Activated CD8-positive, alpha-beta T cell treated with anti-CD3 and anti-CD28 coated beads, Interleukin-2, amount 10 ng/mL, durations not matched to agents 7 days and 5 days (primary cell): ENCODE measurements at places on chromosomes 1 and 21.
A peak's percentile ranks its signal among the peaks of the same experiment; 100 is the strongest.

DNA sequence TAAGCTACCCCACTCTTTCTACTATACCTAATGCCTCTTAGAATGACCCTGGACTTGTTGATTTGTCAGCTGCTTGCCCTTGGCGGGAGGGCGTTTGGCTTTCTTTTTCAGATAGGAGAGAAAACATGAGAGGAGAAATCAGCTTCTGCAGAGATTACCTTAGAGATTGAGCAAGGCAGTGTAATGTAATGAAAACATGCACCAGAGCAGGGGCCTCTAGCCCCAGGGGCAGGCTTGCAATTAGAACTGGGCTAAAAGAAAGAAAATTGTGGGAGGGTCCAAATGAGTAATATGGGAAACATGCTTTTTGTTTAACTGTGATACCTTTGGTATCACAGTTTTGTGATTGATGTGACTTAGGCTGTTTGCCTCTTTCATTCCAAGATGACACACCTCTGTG is 89.7 kb downstream of the PBX1 start:
- DNase-seq = no peak

DNA sequence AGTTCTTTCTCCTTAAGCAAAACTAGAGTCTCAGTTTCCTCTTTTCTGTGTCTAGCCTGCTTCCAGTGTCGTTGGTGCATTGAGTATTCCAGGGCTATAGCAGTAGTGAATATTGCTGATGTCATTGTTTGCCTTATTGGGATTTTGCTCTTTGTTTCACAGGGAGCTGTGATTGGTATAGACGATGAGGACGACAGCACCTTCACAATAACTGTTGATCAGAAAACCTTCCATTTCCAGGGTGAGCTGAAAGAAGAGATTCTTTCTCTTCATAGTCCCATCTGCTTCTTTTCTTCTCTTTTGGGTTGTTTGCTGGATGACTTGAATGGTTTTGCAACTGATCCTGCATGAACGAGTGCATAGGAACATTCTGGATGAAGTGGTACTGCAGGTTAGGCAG is 52.4 kb downstream of the OSBPL9 start:
- no peak for DNase-seq

- peak; percentile 40 for DNase-seq
Observed at GRCh38 chr1:225996946-225997545, 2.1 kb downstream of the SDE2 start.

DNA sequence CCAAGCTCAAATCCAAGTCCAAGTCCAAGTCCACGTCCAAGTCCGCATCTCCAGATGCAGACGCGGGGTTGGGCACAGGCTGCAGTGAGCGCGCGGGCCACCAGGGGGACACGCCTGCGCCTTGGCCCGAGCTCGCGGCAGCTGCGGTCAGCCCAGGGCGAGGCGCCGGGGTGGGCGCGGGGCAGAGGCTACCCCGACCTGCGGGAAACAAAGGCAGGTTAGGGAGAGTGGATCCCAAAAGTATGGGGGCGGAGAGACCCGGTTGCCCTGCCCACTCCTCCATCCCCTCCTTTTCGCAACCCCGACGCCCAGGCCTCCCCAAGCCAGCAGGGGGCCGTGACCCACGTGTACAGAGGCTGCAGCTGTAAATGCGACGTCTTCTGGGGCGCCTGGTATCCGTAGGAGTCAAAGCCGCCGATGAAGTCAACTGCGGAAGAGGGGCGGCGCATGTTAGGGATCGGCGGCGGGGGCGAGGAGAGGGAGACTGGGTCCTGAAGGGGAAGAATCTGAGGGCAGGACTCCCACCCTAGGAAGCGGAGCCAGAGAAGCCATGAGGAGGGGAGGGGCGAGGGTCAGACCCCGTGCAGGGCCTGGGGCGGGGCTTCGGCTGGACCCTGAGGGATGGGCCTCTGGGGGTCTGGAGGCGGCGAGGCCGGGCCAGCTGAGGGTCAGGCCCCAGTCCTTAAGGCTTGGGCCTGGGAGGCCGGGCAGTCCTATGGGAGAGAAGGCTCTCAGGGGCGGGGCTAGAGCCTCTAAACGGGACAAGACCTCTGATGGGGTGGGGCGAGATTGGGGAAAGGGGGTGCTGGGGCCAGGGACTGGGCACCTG is 58.0 kb downstream of the NKAIN1 start:
- peak; percentile 61 for DNase-seq

GRCh38 chr1:229798558-229798957 is 172.5 kb downstream of the URB2 start:
- no peak for DNase-seq

DNA sequence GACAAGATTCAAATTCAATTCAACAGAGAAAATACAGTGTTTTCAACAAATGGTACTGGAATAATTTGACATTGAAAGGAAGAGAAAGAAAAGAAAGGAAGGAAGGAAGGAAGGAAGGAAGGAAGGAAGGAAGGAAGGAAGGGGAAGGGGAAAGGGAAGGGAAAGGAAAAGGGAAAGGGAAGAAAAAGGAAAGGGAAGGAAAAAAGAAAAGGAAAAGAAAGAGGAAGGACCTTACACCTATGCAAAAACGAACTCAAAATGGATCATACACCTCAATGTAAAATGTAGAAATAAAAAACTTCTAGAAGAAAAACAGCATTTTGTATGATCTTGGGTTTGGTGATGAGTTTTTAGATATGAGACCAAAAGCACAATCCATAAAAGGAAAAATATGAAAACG is 19.9 kb upstream of the NMNAT2 start:
- DNase-seq = no peak

- no peak for DNase-seq
Observed at GRCh38 chr1:208851366-208851765, 607.2 kb upstream of the PLXNA2 start.

DNA sequence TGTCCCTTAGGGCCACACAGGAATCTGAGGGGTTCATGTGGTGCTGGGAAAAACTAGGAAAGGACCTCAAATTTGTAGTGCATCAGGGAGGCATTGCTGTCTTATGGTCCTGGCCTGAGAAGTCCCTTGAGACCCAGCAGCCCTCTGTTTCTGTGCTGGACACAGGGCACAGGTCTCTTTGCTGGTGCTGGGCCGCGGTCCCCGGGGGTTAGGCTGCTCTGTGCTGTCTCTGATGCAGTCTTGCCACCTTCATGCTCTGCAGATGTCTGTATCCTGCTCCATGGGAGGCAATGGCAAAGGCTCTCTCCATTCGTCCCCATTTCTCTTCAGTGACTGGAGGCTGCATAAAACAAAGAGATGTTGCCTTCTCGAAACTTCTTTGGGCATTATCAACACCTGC is 13.0 kb downstream of the EDARADD start:
- DNase-seq = no peak

GRCh38 chr1:230215529-230215928 is 148.5 kb downstream of the GALNT2 start:
- no peak for DNase-seq

DNA sequence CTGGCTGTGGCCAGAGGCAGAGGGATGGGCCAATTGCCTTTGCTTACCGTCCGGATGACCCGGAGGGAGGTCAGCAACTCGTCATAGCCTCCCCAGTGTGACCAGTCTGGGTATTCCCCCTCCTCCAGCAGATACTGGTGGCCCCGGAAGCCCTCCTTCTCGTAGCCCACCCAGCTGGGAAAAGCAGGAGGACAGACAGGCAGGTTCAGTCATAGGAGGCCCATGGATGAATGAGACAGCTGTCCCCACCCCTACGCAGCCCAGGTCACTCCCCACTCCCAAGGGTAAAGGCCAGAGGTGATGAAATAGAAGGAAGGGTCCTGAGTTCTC is 16.8 kb downstream of the CRYBG2 start:
- no peak for DNase-seq

DNA sequence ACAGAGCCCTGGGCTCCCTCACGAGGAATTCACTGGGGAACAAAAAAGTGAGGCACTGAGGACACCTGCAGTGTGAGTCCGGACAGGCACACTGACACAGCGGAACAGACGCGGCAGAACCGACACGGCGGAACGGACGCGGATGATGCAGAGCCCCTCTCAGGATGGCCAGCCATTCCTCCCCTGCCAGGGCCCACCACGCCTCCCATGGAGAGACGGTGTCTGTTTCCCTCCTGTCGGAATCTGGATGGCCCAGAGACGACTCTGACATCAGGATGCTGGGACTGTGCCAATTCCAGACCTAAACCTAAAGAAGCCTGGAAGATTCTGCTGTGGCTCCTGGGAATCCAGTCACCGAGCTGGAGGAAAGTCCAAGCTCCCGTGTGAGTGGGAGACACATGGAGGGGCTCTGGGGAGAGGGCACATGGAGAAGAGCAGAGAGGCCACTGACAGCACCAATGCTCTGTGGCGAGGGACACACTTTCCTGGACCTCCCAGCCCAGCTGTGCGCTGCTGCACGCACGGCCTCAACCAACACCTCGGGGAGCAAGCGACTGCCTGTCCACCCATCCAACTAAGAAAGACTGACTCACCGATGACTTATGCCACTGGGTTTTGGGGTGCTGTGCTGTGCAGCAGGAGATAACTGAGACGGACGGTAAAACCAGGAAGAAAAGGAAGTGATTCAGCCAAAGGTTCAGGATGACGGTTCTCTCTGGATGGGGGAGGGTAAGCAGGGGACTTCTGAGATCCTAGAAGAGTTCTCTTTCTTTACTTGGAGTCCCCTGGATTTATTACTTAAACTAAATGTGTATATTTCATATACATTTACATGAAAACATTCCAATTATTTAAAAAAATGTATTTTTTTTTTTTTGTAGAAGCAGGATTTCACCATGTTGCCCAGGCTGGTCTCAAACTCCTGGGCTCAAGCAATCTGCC is 23.3 kb downstream of the ZBTB17 start:
- DNase-seq = no peak

DNA sequence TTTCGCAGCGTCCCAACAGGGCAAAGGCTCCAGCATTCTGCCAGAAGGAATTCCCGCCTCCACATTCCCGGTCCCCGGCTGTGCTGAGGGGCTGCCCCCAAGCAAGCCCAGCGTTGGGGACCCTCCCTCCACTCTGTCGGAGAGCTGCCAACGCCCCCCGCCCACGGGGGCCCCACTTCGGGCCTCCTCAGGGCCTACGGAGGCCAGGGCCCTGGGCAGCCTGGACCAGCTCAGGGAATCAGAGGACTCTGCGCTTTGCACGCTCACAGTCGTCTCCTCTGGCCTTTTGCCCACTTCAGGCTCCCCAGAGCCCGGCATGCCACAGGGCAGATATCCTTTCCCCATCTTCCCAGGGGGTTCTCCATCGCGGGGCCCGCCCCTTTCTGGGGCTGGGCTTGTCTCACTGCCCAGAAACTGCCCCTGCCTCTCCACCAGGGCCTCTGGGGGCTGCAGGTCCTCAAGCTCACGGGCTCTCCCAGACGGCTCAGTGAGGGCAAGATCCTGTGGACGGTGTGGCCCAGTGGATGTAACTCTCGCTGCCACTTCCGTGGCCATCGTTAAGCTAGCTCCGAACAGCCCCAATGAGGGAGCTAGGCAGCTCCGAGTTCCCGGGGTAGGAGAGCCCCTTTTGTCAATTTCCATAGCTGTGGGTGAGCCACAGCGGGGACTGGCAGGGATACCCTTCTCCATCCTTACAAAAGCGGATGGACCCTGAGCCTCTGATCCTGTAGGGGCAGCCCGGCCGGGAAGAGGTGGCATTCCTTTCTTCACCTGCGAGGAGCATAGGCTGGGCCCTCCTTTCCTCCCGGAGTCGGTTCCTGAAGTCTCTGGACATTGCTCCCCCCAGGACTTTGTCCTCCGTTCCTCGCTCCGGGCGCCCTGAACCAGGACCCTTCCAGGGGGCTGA is 2.8 kb downstream of the ITPKB start:
- DNase-seq = no peak

- no peak for DNase-seq
Observed at GRCh38 chr1:44411861-44412260, 6.8 kb downstream of the RNF220 start.

GRCh38 chr1:207745839-207746767 is 5.8 kb upstream of the CD46 start:
- DNase-seq = no peak

- no peak for DNase-seq
Observed at GRCh38 chr1:35554266-35555211, 2.7 kb downstream of the KIAA0319L start.

- DNase-seq = no peak
Observed at GRCh38 chr1:34829250-34829649, 30.3 kb downstream of the SMIM12 start.

DNA sequence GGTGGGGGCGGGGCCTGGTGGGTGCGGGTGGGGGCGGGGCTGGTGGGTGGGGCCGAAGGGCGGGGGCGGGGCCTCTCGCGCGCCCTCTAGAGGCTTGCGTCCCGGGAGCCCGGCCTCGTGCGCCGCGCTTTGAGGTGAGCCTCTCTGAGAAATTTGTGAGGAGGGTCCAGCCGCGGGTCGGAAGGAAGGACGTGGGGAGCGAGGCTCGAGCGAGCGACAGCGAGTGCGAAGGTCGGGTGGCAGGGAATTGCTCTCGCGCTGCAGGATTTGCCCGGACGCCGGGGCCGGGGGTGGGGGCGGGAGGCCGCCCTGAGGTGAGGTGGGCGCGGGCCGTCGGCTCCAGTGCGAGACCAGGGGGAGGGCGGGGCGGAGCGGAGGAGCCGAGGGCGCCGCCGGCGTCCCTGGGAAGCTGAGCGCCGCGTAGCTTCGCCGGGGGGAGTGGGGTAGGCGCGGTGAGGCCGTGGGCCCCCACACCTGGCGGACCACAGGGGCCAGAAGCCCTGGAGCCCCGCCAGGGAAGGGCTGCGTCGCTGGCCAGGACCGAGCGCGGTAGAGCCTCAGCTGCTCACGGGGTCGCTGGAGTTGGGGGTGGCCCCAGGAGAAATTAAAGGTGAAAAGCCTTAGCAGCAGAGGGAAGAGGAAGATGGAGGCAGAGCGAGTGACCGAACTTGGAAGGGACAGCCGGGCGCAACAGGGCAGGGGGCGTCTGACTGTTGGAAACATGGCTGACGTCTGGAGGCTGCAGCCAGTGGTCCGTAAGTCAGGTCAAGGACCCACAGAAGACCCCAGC is 754 bp upstream of the LSS start:
- DNase-seq = no peak

DNA sequence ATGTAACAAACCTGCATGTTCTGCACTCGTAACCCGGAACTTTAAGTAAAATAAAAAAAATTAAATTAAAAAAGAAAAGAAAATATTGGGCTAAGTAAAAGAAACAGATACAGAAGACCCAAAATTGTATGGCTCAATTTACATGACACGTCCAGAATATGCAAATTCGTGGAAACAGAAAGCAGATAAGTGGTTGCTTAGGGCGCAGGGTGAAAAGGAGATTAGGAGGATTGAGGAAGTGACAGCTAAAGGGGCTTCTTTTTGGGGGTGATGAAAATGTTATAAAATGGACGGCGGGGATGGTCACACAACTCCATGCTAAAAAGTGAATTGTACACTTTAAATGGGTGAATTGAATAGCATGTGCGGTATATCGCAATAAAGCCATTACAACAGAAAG is 27.4 kb upstream of the ZBTB21 start:
- no peak for DNase-seq

- DNase-seq = no peak
Observed at GRCh38 chr1:89701746-89702241, 68.9 kb downstream of the LRRC8C start.

DNA sequence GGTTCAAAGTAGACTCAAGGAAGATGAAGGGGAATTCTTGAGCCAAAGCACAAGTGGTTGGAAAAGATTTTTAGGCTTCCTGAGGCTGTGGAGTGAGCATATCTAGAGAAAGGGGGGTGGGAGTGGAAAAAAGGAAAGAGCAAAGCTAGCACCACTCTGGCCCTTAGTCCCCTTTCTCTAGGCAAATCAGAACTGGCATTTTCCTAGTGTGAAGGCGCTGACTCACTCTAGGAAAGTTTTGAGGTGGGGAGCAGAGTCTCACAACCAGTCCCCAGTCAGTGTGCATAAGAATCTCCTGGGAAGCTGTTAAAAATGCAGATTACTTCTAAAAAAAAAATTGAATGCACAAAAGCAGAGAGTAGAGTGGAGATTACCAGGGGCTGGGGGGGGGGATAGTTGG is 3.4 kb upstream of the GPR89B start:
- no peak for DNase-seq
